ENCODE measurements at places on chromosomes 2 and 18. TPM values are rescaled to one million over a fixed set of nuclear protein-coding genes. Genes with fewer than 3 reads are reported as not detected.

- DNase-seq, result no peak
Observed at GRCh38 chr2:63500398-63500797, 87.9 kb downstream of the WDPCP start.

GRCh38 chr2:143251681-143252080 lies 122.5 kb downstream of the ARHGAP15 start:
- no peak for DNase-seq

Gene DCDC2C
- polyA plus RNA-seq, result 0.32 TPM

Gene LYPD6B
- polyA plus RNA-seq, result 33.9 TPM

DNA sequence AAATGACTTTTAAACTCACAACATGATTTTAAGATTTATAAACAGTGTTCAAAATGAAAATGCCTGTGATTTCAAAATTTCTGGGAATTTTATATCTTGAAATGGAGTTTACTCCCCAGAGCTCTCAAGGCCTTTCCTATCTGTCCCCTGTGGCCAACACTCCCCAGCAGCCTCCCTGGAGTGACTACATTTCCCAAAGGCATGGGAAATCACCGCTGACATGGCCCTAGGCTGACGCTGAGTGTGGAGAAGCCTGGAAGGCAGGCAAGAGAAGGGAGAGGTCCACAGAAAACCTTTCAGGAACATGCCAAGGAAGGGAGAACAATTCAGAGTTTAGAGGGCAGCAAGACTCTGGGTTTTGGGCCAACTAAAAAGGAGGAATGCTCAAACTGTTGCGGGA lies 20.2 kb upstream of the ZFP36L2 start:
- DNase-seq, result no peak

DNA sequence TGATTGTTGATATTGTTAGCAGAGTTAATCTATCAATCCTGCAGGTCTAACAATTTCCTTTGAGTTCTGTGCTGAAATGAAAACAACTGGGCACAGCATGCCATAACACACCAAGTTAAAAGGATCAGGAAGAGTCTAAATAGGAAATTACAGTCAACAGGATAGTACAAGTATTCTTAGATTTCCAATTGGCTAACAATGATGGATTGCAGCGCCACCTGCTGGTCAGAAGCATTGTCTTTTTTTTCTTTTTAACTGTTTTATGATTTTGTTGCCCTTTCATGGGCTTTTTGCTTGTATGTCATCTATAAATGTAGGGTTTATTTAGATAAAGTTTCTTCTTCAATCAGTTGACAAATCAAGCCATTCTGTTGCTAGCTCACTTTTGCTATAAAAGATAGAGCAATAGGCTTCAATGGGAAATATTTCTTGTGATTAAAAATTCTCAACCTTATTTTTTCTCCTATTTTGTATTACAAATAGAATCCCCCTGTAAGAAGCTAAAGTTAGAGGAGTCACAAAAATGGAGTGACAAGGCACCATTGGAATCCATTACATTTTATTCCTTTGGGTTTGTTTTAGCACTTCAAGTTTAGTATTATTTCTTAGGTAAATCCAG lies 40.8 kb upstream of the RPRM start:
- DNase-seq, result peak; percentile 35

DNA sequence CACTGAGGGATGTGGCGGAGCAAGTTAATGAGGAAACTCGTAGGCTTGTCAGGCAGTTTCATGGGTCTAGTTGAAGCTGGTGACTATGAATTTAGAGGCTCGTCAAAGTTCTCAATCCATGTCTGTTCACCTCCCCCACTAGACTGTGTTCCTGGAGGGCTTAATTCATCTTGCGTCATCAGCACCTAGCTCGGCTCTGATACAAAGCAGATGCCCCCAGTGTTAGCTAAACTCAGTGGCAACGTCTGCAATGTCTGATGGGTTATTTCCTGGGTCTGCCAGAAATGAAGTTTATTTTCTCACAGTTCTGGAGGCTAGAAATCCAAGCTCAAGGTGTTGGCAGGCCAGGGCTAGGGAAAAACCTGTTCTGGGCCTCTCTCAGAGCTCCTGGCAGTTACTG lies 140.6 kb downstream of the PID1 start:
- no peak for DNase-seq

GRCh38 chr2:36672199-36672598 lies 24.3 kb upstream of the VIT start:
- no peak for DNase-seq

DNA sequence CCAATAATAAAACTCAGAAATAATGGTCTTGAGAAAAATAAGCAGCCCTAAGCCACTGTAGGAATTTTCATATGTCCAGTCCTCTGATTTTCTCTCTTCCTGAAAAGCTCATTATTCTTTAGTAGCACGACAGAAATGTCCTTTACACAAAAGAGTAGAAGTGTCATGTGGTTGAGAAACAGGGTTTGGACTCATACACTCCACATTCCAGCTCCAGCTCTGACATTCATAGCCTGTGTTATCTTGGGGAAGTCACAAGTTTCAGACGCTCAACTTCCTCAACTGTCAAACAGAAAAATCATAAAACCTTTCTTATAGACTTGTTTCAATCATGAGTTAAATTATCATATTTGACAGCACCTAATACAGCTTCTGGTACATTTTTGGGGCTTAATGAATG lies 511.5 kb downstream of the TNS1 start:
- DNase-seq, result no peak

DNA sequence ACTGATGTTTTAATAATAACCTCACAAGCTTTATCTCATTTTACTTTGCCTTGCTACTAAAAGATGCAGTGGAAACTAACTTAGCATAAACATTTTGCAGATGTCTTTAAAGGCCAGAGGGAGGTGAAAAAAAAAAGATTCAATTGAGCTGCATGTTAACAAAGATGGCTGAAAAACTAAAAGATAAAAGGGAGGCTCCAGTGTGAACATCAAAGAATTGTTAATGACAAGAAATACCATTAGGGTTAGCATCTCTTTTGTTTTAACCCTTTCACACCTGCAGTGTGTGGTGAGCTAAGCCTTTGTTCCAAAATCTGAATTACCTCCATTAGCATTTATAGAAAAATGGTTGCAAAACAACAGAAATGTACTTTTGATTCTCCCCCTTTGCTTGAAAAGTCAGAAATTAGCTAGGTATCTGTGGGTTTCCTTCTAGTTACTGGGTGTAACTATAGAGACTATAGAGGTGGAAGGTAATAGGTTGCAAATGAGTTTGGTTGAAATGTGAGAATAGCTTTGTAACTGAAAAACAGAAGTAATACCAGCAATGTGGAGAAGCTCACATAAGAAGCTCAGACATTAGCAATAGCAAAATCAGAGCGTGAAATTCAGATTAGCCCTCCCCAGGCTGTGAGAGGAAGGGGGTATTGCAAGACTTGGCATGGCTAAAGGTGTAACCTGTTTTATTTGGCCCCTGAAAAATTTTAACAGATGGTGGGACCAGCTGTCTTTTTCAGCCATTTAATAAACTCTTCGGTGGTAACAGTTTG lies 34.8 kb upstream of the SP5 start:
- no peak for DNase-seq

Gene ADD2
- polyA plus RNA-seq, result 8.3 TPM
